NCI-H524 treated with DMSO at 0.1 percent for 48 hours (cell line): ENCODE measurements at places on chromosomes 1 and 21.

GRCh38 chr1:119611701-119612113 is 36.4 kb downstream of the ZNF697 start:
- peak; percentile 1 for DNase-seq

- no peak for DNase-seq
These were observed 52.2 kb downstream of the KIRREL1 start for GRCh38 chr1:158045639-158046038.

DNA sequence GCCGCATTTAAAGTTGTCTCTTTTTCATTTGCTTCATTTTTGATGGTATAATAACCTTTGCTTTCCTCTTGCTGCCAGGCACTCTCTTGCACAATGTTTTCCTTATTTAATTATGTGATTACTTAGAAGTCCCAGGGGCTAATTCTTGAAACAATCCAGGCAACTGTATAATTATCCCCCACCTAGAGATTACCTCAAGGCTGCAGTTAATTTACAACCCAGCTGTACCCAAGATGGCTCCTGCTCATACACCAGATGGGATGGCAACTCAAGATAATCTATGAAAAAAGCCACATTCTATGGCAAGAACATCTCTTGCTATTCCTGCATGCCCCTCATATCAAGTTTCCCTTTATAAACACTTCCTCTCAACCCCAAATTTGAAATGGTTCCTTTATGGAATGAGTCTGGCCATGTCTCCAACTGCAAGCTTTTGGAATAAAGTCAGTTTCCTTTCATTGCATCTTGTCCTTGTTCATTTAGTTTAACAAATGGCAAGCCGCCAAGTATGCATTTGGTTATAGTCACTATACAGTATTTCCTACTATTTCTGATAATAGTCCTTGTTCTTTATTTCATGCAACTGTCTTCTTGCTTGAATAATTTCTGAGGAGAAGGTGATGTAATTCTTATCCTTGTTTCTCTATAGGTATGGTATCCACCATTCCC is 1042.6 kb downstream of the PLA2G4A start:
- peak; percentile 93 for DNase-seq

- DNase-seq, result peak; percentile 33
These were observed 2.4 kb downstream of the S100A5 start for GRCh38 chr1:153538315-153538821.

- DNase-seq, result no peak
These were observed 134.4 kb downstream of the OMA1 start for GRCh38 chr1:58412071-58412580.

DNA sequence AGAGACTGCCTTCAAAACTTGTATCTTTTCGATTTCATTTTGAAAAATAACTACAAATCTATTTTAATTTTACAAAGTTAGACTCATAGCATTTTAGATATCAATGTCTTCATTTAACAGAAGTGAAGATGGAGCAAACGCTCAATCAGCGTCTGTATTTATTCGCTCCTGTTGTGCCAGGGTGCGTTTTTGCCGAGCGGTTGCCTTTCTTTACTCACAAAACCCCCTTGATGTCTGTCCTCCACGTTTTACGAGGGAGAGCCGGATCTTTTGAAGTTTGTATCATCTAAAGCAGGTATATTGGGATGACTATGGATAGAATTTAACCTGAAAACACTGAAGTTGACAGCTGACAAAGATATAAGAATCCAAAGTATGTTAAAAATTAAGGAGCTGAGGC is 44.6 kb downstream of the MRPL39 start:
- DNase-seq, result no peak
